ENCODE measurements at places on chromosomes 13 and 19.

DNA sequence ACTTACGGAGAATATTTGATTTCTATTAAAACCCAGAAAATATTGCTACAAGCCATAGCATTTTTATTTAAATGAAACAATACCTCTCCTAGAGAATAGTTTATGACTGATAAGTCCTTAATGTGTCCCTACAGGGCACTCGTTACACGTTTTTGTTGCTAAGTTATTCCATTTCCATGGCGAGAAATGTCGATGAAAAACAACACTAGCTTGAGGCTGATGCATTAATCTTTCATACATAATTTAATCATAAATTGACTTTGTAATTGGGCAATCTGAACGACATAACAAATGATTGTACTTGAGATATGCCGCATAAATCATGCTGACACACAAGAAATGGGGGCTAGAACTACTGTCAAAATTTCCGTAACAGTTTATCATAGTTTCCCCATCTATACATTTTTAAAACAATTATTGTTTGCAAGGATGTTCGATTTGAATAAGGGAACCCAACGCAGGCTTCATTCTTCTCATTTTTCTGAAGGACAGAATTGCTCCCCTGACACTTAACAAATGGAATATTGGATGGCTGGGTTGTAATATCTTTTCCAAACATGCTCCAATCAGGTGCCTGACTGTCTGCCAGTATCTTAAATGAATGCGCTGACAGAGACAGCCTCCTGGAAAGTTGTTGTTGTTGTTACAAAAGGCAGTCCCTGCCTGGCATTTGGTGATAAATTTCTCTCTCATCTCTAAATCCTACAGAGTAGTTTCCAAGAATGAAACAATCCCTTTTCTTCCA, 61.9 kb downstream of the FLT1 start:
- no peak for DNase-seq

GRCh38 chr19:43628646-43629326, 9.4 kb upstream of the ZNF428 start:
- no peak for DNase-seq

GRCh38 chr13:94858856-94859255, 146.5 kb upstream of the SOX21 start:
- no peak for DNase-seq

- DNase-seq, result no peak
These were observed 98.3 kb downstream of the SLC7A1 start for GRCh38 chr13:29497137-29497654.

DNA sequence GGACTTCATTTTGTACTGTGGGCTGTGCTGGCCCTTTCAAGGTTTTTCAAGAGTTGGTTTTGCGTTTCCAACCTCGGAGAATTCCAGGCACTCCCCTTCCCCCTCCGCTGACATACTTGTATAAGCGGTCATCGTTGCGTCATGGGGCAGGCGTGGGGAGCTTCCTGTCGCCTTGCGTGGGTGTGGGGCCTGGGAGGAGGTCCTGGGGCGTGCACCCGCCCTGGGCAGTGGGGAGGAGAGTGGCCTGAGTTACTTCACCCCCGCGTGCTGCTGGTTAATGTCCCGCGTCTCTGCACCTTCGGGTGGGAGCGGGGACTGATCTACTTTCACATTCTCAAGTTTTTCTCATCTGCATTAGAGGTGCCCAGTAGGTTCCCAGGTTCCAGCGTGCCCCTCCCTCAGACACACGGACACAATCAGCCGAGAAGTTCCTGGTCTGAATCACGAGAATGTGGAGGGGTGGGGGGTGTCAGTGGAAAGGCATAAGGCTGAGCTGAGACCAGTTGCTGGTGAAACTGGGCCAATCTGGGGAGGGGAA, 4.1 kb downstream of the IER2 start:
- peak; percentile 75 for DNase-seq

DNA sequence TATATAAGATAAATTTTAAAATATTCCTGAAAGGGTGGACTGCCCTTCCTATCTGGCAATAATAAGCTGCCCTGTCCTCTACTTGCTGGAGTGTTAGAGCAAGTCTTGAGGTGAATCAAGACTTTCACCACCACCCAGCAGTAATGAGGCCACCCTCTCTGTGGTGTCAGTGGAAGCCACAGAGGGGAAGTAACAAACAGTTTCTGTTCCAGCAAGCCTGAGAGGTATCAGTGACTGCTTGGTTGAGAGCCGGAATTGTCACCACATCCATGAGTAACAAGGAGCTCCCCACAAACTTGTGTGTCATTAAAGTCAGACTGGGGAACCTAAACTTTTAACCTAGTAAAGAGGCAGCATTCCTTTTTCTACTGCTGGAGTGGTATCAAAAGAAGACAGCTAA, 532.7 kb upstream of the SPRY2 start:
- DNase-seq, result peak; percentile 19

- no peak for DNase-seq
These were observed 392.5 kb downstream of the DIAPH3 start for GRCh38 chr13:59771272-59771671.

GRCh38 chr13:51249770-51250741, 27.9 kb downstream of the FAM124A start:
- DNase-seq, result no peak

DNA sequence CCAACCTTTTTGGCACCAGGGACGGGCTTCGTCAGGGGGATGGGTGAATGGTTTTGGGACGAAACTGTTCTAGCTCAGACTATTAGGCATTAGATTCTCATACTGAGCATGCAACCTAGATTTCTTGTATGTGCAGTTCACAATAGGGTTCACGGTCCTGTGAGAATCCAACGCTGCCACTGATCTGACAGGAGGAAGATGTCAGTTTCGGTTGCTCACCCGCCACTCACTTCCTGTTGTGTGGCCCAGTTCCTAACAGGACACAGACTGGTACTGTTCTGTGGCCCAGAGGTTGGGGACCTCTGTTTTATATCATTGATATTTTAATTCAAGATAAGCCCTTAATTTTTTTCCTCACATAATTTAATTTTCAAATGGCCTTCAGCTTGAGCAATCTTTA, 26.7 kb upstream of the TDRD3 start:
- DNase-seq, result no peak

DNA sequence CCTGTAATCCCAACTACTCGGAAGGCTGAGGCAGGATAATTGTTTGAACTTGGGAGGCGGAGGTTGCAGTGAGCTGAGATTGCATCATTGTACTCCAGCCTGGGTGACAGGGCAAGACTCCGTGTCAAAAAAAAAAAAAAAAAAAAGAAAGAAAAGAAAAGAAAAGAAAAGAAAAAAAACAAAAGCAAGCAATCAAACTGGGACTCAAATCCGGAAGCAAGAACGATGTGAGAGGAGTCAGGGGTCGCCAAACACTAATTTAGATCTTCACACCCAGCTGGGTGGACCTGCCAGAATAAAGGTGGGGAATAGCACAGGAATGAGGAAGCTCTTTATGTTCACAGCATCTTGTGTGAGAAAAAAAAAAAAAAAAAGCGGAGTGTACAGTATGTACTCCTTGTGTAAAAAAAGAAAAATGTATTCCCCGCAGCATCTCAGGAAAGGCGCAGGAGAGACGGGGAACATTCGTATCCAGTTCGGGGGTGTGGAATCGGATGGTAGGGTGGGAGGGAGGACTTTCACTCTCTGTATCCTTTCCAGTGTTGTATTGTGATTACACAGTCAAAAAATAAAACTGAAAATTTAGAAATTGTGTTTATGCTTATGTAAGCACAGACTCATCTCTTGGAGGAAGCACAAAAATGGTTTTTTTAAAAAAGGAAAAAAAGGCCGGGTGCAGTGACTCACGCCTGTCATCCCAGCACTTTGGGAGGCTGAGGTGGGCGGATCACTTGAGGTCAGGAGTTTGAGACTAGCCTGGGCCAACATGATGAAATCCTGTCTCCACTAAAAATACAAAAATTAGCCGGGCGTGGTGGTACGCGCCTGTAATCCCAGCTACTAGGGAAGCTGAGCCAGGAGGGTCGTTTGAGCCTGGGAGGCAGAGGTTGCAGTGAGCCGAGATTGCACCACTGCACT, 7.6 kb downstream of the DNAJB1 start:
- peak; percentile 54 for DNase-seq

DNA sequence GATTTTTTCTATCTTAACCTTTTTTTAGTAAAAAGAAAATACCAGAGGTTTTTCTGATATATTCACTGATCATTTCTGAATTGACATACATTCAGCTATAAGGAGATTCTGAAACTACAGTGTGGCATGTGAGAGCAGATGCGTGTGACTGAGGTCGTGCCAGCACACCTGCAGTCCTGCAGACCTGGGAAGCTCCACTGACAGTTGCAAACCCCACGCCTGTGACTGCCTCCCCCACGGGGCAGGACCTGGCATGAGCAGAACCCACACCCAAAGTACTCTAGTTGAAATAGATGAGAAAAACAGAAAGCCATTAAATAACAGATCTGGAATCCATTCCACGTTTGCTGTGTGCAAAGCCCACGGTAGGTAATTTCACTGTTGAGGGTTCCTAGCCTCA, 80.7 kb downstream of the TEX29 start:
- DNase-seq, result no peak

GRCh38 chr19:19630062-19630414, 2.0 kb upstream of the LPAR2 start:
- no peak for DNase-seq

- DNase-seq, result no peak
These were observed 42.0 kb downstream of the C1QTNF9 start for GRCh38 chr13:24351423-24351822.

GRCh38 chr19:52345162-52345561, 9.1 kb downstream of the ZNF610 start:
- no peak for DNase-seq

GRCh38 chr19:14540741-14541525, 11.5 kb downstream of the TECR start:
- DNase-seq, result no peak

All from CD4-positive, alpha-beta T cell treated with Interferon gamma for 1 hour (primary cell).